ENCODE measurements at places on chromosomes 13 and 19. TPM values are rescaled to one million over a fixed set of nuclear protein-coding genes. Genes with fewer than 3 reads are reported as not detected.
A peak's percentile ranks its signal among the peaks of the same experiment; 100 is the strongest.

DNA sequence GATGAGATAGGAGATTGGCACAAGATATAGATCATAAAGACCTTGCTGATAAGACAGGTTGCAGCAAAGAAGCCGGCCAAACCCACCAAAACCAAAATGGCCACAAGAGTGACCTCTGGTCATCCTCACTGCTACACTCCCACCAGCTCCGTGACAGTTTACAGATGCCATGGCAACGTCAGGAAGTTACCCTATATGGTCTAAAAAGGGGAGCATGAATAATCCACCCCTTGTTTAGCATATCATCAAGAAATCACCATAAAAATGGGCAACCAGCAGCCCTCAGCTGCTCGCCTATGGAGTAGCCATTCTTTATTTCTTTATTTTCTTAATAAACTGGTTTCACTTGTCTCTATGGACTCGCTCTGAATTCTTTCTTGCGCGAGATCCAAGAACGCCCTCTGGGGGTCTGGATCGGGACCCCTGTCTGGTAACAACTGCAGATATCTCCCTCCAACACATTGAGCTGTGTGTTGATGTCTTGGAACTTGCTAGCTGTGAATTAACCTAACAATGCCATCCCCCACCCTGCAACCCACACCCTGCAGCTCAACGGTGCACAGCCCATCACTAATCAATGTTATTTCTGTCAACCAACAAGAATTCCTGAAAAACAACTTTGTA, 27.1 kb upstream of the GRTP1 start:
- peak; percentile 1 for DNase-seq

Gene STARD13
- total RNA-seq = 61.0 TPM

- DNase-seq = no peak
Measured at GRCh38 chr13:100560498-100561157, 28.0 kb downstream of the GGACT start.

- DNase-seq = peak; percentile 66
Measured at GRCh38 chr19:49591731-49592485, 926 bp downstream of the PRR12 start.

Gene ZNF439
- total RNA-seq = 11.2 TPM

Gene SHANK1
- total RNA-seq = 0.71 TPM

- DNase-seq = no peak
Measured at GRCh38 chr19:16378291-16378889, 53.8 kb downstream of the KLF2 start.

- no peak for DNase-seq
Measured at GRCh38 chr13:27791146-27791900, 960 bp upstream of the GSX1 start.

DNA sequence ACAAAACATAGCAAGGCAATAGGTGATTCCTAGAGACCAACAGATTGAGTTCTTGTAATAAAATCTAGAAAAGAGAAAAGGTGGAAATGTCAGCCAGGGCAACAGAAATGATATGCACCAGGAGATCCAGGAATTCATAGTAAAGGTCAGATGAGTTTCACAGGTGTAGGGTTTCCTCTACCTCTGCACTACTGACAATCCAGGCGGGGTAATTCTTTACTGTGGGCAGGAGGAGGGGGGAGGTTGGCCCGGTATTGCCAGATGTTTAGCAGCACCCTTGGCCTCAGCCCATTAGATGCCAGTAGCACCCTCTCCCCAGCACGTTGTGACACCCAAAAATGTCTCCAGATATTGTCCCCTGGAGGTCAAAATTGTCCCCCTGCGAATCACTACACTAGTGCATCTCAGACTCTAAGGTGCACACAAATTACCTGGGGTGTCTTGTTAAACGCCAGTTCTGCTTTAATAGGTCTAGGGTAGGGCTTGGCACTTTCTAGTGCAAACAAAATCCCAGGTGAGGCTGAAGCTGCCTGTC, 3.5 kb upstream of the UBAC2 start:
- no peak for DNase-seq

DNA sequence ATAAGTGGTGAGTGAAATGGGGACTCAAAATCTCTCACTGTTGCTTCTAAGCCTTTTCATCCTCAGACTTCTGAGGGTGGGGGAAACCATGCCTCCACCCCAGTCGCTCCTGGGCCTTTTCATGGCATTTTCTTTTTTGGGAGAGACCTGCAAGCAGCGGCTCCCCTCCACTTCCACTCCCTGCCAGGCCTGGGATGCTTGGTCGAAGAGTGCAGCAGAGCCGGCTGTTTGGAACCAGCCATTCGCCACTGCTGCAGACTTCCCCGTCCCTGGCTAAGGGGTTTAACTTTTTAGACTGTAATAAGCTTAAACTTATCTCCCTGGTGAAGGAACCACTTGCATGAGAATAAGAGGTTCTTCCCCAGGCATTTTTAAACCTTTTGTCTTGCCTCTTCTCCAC, 617.2 kb downstream of the PCDH9 start:
- DNase-seq = no peak

DNA sequence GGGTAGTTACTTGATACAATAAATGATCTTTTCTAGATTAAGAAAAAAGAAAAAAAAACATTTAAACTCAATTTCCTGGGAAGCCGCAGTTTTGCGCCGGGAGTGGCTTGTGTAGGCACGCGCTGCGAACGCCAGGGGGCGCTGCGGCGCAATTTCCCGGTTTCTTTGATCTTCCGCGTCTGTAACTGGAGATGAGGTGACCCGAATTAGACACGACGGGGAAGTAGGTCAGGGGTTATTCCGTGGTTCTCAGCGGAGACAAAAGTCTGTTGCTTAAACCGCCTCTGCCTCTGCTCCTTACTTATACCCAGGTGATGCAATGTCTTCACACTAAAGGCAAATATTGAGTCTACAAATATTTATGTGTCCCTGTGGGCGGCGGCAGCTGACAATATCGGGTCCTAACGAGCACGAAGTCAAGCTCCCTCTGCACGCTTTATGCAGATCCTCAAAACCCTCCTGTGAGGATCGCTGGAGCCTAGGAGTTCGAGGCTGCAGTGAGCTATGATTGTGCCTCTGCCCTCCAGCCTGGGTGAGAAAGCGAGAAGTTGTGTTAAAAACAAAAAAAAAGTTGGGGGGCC, 15.2 kb downstream of the STXBP2 start:
- DNase-seq = peak; percentile 91

DNA sequence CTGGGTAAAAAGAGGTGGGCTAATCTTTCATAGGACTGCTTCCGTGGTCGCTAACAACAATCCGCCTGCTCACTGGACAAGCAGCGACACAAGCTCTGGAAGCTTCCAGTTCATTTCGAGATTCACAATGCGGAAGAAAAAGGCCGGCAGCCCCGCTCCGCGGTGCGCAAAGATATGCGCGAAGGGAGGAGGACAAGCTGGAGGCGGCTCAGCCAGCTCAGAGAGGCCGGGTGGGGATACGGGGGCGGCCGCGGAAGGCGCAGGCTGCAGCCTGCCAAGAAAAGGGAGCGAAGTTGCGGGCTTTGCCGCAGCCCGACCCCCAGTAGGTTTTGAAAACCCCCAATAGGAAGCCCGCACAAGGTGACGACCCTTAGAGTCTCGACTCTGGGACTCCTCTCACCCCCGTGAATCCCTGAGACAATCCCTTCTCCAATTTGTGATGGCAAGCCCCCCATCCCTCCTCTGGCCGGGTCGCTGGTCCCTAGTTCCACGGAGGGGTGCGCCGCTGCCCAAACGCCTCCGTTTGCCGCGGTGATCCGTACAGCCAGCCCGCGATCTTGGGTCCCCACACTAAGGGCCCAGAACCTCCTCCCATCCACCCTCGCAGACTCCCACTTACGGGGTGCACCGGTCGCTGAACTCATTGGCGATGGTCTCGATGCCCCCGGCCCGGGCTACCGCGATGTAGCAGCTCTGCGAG, 697 bp downstream of the HSPH1 start:
- peak; percentile 73 for DNase-seq

Gene NXNL1
- total RNA-seq = not detected

Gene DCT
- total RNA-seq = 0.18 TPM

- no peak for DNase-seq
Measured at GRCh38 chr19:5498830-5499550, 43.8 kb downstream of the ZNRF4 start.

DNA sequence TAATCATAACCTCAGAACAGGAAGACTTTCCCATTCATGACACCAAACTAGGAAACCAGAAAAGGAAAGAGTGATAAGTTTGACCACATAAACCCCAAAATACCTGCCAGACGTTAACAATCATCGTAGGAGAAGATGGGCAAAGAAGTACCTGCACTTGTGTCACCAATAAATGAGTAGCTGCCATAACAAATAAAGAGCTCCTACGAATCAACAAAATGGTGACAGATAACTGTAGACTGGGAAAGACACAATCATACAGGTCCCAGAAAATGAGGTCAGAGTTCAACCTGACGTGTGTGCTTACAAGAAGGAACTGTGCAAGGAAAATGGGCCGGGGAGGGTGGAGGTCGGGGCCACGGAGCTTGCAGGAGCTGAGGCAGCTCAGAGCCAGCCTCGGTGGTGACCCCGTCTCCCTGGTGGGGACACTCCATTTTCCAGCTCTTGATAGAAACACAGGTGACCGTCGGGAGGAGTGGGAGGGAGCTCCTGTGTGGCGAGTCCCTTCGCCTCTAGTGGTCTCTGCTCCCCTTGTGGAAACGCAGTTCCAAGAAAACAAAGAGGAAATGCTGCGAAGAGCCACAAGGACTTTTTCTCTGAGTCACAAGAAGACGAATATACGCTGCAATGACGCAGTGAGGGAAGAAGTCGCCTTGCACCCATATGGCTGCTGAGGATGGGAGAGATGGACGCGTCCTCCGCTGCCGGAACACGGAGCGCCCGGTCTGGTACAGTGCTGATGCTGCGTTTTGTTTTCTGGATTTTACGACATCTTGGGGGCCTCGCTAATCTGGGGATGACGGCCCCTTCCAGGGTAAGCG, 9.5 kb downstream of the PIP5K1C start:
- peak; percentile 45 for DNase-seq

DNA sequence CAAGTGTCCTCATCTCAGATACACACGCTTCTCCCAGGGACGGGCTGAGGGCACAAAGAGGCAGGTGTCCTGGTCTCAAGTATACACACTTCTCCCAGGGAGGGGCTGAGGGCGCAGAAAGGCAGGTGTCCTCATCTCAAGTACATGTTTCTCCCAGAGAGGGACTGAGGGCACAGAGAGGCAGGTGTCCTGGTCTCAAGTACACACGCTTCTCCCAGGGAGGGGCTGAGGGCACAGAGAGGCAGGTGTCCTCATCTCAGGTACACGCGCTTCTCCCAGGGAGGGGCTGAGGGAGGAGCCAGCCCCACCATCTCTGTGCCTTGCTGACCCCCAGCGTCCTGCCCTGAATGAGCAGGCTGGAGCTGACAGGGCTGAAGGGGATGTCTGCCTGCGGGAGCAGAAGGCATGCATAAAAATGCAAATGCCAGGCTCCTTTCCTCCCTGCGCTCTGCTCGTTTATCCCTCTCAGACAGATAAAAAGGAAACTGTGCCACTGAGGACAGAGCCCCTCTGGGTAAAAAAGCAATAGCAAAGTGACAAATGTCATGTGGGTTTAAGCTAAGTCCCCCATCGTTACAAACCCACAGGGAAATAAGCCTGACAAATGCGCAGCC, 96.1 kb upstream of the UQCRFS1 start:
- DNase-seq = no peak

Gene DNAAF3
- 12.8 TPM for total RNA-seq

Gene FFAR1
- total RNA-seq = not detected

GRCh38 chr13:20387441-20387971, 138.2 kb downstream of the CRYL1 start:
- DNase-seq = no peak

Gene TMPRSS9
- not detected for total RNA-seq

Gene ZNF559
- total RNA-seq = 20.2 TPM

Gene PLK5
- not detected for total RNA-seq

- DNase-seq = no peak
Measured at GRCh38 chr19:47353307-47353712, 4.2 kb downstream of the DHX34 start.

DNA sequence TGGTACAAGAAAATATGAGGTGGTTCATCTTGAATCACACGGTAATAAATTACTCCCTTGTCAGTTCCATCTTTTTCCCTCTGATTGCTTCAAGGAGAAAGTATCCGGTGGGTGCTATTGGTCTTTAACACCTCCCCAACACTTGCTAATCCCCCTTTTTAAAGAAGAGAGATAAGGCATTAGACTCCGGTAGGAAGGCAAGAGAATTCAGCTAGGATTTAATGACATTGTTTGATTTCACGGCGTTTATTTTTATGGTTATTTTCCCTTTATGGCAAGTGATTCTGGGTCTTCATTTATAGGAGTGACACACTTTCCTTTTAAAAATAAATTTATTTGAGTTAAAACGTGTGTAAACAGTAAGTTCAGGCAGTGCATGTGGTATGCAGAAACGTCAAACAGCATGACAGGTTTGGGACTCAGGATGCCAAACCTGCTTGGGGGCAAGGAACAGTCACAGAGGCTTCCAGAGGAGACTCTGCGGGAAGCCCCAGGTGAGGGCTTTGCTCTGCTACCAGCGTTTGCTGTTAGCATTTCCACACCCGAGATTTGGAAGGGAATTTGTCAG, 36.5 kb downstream of the TSHZ3 start:
- DNase-seq = no peak

DNA sequence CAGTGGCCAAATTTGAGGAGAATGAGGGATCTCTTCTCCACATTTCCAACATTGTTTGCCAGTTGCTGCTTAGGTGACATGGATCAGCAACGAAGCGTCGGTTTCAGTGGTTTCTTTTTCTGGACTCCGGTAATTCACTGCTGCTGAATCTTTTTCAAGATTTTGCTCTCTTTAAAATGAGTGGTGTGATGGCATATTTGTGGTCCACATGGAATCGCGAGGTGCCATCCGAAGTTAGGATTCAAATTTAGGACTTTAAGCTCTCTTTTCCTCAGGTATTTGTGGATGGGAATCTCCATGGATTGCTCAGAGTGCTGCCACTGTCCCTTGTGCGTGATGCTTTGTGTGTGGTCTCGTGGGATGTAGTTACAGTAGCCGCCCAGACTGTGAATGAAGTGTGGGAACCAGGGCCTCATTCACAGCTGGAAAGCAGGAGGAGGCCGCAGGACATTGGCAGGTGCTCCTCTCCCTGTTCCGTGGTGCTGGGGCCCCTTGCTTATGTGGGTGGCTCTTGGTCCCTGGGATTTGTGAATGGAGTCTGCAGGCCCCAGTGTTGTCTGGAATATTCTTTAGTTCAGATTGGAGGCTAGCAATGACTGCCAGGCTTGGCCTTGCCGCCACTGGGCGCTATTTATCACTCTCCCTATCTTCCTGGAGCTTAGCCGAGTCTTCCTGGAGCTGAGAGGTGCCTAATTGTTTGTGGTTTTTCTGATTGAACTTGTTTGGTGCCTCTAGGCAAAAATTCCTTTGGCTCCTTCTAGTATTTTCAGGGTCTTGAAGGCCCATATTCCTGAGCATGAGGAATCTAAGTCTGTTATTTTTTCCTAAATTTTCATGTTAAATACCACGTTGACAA, 1.5 kb downstream of the ILF3 start:
- DNase-seq = no peak

Data from lower lobe of right lung (tissue), 2 donors.